Naive thymus-derived CD8-positive, alpha-beta T cell (primary cell): ENCODE measurements at places on chromosomes 12 and 14.

DNA sequence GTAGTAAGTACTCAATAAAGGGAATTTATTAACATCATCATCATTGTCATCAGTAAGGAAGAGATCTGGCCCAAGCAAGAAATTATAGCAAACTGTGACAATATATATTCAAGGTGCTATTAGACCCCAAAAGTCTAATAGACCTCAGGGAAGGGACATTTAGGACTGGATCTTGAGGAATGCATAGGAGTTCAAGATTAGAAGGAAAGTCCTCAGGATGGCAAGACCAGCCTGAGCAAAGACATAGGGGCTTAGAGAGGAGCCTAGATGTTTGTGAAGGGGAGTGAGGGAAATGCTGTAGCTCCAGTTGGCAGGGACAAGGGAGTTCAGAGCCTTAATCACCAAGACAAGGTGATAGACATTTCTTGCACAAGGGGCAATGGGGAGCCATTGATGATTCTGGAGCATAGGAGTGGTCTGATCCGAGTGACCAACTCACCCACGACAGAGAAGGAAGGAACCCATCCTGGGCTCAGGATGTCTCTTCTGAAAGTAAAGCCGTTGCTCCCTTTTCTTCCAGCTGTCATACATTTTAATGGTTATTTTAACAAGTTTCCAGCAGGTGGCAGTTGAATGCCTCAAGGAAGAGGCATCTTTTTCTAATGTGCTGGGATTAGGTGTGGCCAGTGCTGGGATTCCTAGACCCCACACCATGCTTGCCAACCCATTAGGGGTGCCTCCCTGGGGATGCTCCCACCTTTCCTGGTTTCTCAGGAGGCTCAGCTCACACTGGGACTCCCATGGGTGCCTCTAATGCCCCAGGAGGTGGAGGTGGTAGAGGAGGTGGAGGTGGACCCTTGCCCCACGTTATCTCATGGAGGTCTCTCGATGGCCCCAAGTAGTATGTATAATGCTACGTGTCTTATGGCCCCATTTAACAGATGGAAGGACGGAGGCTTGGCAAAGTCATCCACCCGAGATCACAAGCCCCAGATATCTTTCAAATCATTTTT is 37.8 kb downstream of the PHETA1 start:
- DNase-seq, result no peak

DNA sequence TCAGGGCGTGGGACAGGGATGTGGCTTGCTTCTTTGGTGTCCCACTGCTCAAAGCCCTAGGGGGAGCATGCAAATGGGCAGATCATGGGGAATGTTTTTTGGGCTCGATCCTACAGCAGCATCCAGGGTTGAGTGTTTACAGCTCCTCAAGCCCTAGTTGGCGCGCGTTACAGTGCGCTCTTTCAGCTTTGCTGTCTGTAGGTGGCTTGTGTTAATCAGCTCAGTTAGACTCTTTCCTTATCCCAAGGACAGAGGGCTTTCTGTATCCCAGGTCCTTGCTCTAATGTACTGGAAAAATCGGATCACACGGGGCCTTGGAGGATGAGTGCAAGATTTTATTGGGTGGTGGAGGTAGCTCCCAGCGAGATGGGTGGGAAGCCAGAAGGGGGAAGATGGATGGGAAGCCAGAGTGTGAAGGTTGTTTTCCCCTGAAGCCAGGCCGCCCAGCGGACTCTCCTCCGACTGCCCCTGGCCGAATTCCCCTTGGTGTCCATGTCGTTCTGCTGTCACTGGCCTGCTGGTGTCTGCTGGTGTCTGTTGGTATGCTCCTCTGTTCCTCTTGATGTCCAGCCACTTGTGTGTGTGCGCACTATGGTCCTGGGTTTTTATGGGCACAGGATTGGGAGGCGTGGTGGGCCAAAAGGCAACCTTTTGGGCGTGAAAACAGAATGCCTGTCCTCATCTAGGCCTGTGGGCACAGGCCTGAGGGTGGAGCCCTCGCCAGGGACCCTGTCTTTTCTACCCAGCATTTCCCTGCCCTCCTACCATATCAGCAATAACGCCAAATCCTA is 10.7 kb upstream of the TXNRD1 start:
- no peak for DNase-seq

DNA sequence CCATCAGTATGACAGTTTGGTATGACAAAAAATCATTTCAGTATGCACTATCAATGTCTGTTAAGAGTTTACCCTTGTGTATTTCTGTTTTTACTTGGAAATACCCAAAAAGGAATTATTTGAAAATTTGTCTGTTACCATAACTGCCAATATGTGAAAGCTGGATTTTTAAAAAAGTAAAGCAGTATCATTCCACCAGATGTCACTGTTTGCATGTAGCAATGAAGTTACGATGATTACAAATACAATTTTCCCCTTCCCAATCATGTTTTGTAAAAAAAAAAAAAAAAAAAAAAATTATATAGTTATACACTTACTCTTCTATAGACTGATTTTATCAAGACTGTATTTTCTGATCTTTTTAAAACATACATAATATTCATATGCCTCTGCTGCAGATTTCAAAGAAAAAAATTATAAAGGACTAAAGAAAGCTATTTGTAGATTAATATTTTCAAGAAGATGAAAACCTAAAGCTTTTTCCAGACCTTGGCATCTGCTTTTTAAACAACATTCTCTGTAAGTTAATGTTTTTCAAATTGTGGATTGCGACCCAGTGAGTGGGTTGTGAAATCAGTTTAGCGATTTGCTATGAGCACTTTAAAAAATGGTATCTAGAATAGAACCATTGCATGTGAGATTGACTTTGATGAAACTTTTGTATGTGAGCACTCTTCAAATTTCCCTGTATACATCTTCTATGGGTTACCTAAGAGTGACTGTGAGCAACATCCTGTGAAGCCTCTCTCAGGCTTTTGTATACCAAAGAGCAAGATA is 114.2 kb downstream of the TTC6 start:
- DNase-seq, result no peak

DNA sequence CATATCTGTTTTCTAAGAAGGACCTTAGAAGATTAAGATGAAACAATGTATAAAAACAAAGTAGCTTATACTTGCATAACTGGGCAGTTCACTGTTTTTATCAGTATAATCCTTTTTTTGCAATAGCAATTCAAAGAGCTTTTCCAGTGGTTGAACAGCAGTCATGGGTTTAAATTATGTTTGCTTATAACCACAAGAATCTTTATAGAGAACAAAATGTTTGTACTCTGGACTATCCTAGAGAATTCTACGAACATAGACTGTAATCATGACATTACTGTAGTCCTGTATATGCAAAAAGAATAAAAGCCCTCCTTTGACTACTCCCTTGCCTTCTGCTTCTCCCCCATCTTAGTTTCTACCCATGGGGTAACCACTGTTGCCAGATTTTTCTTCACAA is 5.7 kb downstream of the FAM177A1 start:
- DNase-seq, result no peak

- DNase-seq, result no peak
Measured at GRCh38 chr12:40989785-40990184, 198.3 kb upstream of the PDZRN4 start.

GRCh38 chr14:101598571-101599233 is 37.4 kb downstream of the DIO3 start:
- DNase-seq, result no peak

DNA sequence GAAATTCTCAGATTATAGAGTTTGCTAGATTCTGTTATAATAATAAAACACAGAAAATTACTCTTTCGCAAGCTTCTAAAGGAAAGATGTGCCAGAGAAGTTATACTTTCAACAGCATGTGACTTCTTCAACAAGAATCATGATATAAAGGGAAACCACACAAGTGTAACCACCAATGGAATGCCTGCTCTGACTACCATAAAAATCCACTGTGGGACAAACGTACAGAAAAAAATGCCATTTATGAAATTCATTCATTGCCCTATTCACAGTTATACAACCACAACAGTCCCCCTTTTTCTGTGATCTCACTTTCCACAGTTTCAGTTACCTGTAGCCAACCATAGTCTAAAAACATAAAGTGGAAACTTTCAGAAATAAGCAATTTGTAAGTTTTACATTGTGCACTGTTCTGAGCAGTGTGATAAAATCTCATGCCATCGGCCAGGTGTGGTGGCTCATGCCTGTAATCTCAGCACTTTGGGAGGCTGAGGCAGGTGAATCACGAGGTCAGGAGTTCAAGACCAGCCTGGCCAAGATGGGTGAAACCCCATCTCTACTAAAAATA is 3.2 kb downstream of the CATSPERB start:
- no peak for DNase-seq

DNA sequence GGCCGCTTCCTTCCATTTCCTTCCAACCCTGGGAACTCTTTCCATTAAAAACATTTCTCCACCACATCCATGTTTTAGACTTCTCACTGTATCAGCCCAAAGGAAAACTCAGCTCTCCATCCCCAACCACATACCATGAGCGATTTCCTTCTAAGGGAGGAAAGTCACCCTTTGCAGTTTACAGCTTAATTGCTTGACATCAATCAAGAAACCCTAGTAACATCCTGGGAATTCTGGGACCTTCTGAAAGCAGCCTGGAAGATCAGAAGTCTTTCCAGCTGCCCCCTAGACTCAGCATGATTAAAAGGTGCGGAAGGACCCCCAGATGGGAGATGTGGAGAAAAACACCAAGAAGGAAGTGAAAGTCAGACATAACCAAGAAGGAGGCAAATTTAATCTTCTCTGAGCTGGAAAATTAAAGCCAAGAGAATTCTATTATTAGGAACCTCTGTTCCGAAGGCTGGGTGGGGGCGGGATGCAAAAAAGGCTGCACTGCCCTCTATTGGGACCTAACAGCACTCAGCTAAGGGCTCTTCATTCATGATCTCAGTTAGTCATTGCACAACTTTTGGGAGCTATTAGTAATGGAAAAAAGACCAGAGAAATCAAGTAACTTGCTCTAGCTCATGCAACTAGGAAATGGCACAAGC is 73.3 kb upstream of the PLXNC1 start:
- DNase-seq, result no peak
